Stimulated activated CD8-positive, alpha-beta memory T cell treated with anti-CD3 and anti-CD28 coated beads, Interleukin-4, amount 100 ng/mL, for 1 hour (primary cell): ENCODE measurements at places on chromosomes 16 and 17.

GRCh38 chr17:33983824-33984574 lies 271.1 kb upstream of the CCL2 start:
- DNase-seq = no peak

GRCh38 chr16:73473713-73474112 lies 425.8 kb upstream of the ZFHX3 start:
- DNase-seq = no peak

GRCh38 chr16:18932243-18932987 lies 6.2 kb upstream of the SMG1 start:
- no peak for DNase-seq

DNA sequence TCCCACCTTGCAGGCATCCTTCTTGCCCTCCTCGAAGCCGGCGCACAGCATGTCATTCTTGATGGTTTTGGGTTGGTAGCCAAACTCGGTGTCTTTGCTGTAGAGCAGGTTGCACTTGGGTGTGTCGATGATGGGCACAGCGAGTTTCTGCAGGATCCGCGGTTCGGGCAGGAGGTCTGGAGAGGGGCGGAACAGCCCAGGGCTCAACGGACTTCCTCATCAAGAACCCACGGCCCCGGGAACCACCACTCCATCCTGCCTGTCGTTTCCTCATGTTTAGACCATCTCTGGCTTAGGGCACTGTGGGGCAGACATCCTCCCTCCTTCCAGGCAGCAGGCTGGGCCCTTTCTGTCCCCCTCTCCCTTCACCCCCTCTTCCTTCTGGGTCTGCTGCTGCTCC lies 6.5 kb downstream of the PRSS27 start:
- DNase-seq = no peak

DNA sequence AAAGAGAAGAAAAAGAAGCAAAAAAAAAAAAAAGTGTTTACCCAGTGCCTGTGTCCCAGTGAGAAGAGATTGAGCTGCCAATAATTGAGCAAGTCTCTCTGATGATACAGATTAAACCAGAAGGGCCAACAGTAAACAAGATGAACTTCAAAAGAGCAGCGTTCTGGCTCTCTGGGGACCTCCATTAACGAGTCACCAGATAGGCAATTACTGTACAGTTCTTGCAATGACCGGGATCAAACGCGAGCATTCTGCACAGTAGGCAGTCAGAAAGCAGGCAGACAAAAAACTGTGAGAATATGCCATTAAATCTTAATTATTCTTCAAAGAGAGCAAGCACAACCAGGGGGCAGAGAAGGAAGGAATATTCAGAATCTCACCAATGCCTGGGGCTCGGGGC lies 626.1 kb downstream of the TMEM114 start:
- no peak for DNase-seq
